Mammary epithelial cell (primary cell): ENCODE measurements at places on chromosomes 12 and 14.
A peak's percentile ranks its signal among the peaks of the same experiment; 100 is the strongest.

DNA sequence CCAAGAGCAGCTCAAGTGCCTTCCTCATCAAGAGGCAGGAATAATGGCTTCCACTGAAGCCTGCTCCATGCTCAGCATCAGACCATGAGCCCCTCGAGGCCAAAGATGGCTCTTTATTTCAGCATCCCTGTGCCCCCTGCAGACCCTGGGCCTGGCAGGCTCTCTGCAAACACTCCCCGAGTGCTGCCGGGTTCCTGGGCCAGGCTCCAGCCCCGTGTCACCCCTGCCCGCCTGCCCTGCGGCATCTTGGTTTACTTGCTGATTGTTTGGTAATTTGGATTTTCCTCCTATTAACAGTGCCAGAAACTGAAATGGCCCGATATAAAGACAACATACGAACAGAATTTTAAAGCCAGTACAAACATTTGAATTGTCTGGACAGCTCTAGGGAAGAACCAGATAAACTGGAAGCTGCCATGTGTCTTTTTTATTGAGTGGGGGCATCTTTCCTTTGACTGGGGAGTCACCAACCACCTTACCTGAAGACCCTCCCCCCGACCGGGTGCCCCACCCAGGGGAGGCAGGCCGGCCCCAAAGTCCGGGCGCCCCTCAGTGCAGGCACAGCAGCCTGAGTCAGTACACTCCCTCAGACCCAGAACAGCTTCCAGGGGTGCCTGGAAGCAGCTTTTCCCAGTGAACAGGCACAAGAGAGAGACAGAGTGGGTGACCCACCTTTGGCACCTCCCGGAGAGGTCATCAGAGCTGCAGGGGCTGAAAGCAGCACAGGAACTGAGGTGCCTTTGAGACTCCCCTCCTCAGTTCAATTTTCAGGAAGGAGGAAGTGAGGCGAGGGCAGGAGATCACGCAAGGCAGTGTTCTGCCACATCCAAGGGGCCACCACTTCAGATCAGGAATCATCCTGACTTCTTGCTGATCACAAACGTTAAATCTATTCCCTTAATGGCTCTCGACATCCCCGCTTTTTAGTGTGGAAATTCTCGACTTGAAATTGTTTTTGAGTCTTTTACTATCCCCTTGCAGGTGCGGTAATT, 30.6 kb downstream of the ITPK1 start:
- no peak for DNase-seq

GRCh38 chr14:53055003-53055402, 98.1 kb downstream of the DDHD1 start:
- DNase-seq, result peak; percentile 40

GRCh38 chr14:70254476-70254961, 65.8 kb upstream of the SLC8A3 start:
- peak; percentile 63 for DNase-seq

- no peak for DNase-seq
Observed at GRCh38 chr12:83265808-83266207, 579.1 kb downstream of the TMTC2 start.

GRCh38 chr12:114623737-114624136, 60.2 kb downstream of the TBX3 start:
- DNase-seq, result no peak

DNA sequence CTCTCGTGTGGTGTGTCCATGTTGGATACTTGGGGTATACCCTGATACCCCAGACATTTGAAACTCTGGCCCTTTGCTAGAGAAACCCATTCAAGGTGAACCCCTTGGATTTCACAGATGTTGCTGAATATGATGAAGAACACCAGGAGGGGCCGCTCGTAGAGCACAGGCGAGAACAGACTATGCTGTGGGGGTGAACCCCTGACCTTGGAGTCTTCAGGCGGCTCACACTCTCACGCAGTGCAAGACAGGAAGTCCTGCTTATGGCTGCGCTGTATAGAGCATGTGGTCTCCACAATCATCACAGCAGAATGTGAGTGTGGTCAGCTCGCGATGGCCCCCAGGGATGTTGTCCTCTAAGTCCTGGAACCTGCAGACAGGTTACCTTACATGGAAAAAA, 60.4 kb downstream of the SLC15A4 start:
- no peak for DNase-seq

DNA sequence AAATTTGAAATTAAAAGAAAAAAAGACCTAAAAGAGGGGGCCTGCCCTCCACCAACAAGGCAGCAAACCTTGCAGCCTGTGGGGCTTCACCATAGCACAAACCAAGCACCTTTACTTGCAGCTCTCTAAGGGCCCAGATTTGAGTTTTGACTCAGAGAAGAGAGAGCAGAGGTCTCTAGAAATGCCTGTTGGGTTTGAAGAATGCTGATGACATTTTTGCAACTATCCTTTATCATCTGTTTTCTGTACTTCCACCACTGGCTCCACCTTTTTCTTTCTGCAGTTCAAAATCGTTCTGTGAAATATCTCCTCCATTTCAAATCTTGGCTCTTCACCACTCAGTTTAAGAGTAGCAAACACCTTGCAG, 83.8 kb upstream of the HMGA2 start:
- no peak for DNase-seq
